Keratinocyte (primary cell): ENCODE measurements at places on chromosomes 2 and 18. TPM values are rescaled to one million over a fixed set of nuclear protein-coding genes. Genes with fewer than 3 reads are reported as not detected.

HOXD4 gene
- polyA plus RNA-seq, result not detected in 3 replicates

- H3K4me1 ChIP-seq, result no peaks in the 10 kb centered on the region
- no peak overlapping the region for H3K4me3 ChIP-seq
- no peak overlapping the region for H3K27ac ChIP-seq
- no peaks in the 10 kb centered on the region for H3K36me3 ChIP-seq
These were observed 17.1 kb downstream of the ANKRD44 start for GRCh38 chr2:197293252-197294007.

DNA sequence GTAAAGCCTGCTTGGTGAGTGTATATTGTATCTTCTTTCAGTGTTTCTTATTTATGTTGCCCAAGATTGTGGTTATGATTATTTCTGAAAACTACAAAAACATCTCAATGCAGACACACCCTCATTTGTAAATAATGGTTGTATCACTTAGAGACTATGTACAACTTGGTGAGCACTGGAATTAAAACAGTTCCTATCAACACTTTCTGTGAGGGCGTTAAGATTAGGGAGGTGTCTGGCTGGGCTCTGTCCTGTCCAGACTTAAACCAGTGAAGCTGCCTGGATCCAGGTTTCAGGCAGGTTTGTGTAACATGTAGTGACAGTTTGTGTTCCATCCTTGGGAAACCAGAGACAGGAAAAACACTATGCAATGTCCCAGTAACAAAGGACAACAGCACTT, 49.7 kb downstream of the CTAGE1 start:
- no peaks in the 10 kb centered on the region for H3K4me1 ChIP-seq
- DNase-seq, result no peak
- peaks cover 17% of the 10 kb centered on the region for H3K27me3 ChIP-seq
- H3K4me3 ChIP-seq, result no peak overlapping the region
- no peaks in the 10 kb centered on the region for H3K36me3 ChIP-seq

DNA sequence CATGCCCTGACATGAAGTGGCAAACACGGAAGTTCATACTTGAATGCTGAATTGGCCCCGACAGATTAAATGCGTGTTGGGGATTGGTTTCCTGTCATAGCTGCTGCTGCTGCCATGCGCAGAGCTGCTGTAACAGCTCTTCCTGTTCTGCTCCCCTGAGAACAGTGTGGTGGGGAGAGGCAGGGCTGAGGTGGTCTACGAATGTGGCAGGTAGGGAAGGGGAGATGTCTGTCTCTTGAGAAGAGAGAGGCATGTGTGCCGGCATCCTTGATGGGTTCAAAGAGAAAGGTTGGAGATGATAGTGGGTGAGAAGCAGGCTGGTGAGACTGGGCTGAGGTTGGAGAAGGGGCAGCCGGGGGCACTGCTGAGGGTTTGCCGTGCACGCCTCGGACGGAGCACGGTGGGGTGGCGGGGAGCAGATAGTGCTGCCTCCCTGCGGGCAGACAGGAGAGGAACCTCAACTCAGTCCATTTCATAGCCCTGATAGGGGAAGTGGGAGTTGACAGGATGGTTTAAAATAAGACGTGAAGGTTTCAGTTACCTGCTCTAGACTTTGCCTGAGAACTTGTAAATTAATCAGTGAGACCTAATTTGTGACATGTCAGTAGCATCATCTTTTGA, 46.1 kb downstream of the TMEM185B start:
- peak; percentile 50 for DNase-seq
- peaks cover 22% of the 10 kb centered on the region for H3K4me1 ChIP-seq
- H3K36me3 ChIP-seq, result peaks cover 1% of the 10 kb centered on the region
- H3K27ac ChIP-seq, result peak overlapping the region; percentile 62
- no peaks in the 10 kb centered on the region for H3K27me3 ChIP-seq

DNA sequence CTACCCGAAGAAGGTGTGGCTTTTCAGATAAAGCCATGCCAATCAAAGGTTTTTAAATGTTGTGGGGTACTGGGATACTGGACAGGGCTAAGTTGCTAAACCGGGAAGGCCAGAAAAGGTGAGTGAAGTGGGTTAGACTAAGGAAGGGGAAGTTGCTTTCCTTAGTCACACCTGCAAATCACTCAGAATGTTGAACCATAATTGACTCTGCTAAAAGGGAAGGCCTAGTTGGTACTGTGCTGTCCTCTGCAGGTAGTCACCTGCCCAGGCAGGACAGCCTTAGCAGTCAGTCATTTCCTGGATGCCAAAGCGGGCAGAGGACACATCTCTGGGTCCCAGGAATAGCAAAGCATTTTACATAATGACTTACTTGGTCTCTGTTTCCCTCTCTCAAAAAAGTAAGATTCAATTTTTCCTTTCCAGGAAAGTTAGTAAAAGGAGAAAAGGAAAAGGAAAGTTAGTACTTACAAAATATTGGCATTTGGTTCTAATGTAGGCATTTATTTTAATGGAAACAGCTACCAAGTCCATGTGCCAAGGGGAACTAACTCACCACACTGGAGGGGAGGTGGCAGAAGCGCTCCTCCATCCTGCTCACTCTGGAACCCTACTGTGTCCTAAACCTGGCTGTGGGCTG, 60.3 kb downstream of the RFTN2 start:
- no peak overlapping the region for H3K27ac ChIP-seq
- H3K36me3 ChIP-seq, result no peaks in the 10 kb centered on the region
- no peaks in the 10 kb centered on the region for H3K27me3 ChIP-seq
- peaks cover 15% of the 10 kb centered on the region for H3K4me1 ChIP-seq
